ENCODE measurements at places on chromosomes 7 and 10.

DNA sequence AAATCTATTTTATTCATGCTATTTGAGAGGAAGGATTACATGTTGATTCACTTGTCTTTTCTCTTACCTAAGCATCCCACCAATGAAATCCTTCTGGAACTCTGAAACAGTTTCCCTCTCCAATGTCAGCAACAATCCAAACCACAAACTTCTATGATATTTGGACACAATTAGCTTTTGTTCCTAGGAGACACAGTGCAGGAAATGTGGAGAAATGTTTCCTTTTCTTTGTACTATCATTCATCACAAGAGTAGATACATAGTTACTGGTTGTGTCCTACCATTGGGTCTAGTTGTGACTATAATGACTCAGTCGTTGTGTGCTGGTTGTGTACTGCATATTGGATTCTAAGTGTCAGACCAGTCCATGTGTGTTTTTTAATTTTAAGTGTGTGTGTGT, 156.8 kb upstream of the MAGI2 start:
- DNase-seq: no peak

- DNase-seq: no peak
These were observed 146.9 kb downstream of the EVX1 start for GRCh38 chr7:27389496-27389895.

DNA sequence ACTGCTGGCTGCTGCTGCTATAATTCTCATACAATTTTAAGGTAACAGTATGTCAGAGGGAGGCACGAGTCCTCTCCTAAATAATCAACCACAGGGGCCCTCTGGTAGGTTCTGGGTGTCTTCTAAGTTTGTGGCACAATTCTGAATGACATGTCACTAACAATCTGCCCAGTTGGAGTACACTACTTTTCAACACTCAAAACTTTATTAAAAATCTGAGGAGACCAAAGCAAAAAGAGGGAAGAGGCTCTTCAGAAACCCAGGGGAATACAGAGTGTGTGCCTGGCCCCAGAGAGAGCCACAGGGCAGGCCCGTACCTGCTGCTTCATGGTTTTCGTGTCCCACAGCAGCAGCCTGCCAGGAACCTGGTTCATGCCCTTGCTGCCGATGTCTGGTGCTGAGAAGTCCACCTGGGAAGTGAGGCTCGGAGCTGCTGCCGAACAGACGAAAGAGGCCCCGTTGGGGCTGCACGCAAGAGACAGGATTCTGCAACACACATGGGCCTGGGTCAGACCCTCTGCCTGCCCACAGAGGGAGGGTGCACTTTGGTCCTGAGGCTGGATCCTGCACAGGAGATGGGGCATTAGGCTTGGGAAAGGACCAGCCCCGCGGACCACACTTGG, 18.3 kb downstream of the WDR91 start:
- DNase-seq: no peak

GRCh38 chr7:105149827-105150226, 135.8 kb downstream of the KMT2E start:
- DNase-seq: no peak

DNA sequence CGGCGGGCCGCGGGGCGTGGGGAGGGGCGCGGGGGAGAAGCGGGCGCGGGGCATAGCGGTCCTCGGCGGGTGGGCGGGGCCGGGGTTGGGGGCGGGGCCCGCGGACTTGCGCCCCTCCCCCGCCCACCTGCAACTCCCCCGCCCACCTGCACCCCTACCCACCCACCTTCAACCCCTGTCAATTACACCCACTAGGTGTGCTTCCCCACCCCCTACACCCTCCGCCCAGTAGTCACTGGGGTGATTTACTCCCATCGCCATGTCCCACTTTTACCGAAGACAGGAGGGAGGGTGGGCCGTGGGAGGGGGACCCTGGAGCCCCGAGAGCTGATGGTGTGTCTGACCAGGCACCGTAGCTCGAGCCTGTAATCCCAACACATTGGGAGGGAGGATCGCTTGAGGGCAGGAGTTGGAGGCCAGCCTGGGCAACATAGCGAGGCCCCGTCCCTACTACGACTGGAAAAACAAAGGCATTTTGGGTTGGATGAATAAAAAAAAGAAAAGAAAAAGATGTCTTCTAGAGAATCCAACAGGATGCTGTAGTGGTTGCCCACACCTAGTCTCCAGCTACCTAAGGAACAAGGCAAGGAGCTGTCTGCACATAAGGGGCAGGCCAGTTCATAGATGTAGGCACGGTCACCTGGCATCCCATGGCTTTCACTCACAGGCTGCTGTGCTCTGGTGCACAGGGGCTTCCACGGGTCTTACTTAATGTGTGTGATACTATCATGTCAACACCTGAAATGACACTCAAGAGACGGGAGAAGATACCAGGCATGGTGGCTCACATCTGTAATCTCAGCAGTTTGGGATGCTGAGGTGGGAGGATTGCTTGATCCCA, 761 bp downstream of the KCTD7 start:
- DNase-seq: no peak

DNA sequence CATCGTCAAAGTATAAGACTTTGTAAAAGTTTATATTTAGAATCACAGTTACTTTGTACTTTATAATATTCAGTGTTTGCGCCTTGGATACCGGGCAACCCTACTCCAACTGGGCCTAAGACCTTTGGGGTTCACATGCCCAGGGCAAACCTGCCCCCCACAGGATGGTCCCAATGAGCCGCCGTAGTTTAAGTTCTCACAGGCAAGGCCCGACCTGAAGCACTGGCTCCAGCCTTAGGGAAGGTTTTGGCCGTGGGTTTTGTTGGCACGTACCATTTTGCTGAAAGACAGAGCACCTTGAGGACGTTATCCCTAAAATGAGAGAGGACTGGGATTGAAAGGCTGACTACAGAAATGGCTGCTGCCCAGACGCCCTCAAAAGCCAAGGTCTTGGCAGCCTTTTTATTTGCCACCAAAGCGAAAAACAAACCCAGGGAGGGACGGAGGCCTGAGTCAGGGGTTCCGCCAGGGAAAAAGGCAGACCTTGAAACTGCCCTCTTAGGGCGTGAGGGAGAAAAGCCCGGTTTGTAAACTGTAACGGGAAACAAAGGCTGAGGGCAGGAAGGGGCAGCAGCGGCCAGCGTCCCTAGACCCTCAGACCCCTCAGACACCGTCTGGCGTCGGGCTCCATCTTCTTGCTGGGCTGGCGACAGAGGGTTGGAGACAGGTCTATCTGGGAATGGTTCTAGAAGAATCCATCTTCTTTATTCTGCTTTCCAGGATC, at the start of gene CCDC172:
Gene CCDC172 (plus strand): TSS at position 222 of the 724 bp plus-strand sequence. CDS start 564 bp downstream, outside the sequence.
- DNase-seq: no peak

- DNase-seq: no peak
These were observed at the start of gene PYROXD2 for GRCh38 chr10:98414932-98415730. TSS of gene PYROXD2 (minus strand) at chr10:98415182. CDS start at chr10:98415135, 47 bp downstream.

GRCh38 chr10:124003070-124003419, 90.4 kb downstream of the CHST15 start:
- no peak for DNase-seq

DNA sequence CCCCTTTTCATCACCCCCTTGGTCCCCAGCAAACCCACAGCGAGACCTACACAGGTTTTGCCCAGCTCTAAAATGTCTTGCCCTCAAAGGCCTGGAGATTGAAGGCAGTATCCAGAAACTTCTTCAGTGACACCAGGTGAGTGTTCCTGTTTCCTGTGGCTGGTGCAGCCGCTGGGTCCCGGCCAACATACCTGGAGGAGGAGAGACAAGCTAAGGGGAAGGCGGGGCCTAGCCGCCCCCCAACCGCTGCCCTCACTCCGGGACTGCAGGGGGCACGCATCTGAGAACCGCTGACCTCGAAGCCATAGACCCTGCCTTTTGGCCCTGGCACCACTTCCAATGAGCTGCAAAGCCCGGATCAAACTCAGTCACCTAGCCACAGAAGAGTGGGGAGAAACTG, 27.0 kb downstream of the OGDHL start:
- no peak for DNase-seq

DNA sequence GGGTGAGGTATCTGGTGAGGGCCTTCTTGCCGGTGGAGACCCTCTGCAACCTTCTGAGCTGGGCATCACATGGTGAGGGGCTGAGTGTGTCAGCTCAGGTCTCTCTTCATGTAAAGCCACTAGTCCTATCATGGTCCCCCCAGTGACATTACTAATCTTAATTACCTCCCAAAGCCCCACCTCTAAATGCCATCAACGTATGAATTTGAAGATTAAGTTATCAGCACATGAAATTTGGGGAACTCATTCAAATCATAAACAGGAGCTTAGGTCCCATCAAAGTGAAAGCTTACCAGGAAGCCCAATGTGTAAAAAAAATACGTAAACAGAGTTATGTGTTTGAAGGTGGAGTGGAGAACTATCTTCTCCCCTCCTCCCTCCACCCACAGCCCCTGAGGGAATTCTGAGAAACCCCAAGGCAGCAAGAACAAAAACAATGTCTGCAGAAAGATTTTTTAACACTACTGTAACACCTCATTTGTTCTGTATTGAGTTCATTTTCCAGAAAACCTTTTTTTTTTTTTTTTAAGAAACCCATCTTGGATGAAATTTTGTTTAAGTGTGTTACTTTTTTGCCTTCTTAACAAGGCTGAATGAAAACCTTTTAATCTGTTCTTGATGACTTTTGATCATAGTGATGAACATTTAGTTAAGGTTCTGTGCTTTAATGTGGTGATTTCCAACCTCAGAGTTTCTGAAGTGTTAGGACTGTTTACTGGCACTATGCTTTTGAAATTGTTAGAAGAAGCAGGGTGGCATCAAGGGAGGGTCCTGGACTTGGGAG, 19.1 kb upstream of the PCGF5 start:
- peak; percentile 68 for DNase-seq

DNA sequence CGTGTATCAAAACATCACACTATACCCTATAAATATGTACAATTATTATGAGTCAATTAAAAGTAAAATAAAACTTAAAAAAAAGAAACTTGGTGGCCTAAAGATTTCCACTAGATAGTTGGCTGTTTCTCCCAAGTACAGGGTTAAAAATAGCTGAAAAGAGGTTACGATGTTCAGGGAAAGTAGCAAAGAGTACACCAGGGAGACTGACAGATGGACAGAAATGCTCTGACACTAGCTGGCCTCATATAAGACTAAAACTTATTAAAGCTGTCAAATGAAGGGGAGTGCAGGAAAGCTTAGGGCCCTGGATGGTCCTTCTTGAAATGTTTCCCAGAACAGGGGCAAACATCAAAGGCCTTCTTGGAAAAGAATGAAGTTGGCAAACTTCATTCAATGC, 51.3 kb downstream of the TCAF1 start:
- DNase-seq: no peak

- DNase-seq: no peak
These were observed 89.4 kb upstream of the AHR start for GRCh38 chr7:17209101-17209500.

- DNase-seq: no peak
These were observed 5.7 kb downstream of the KIAA1549 start for GRCh38 chr7:138975343-138976104.

GRCh38 chr7:1080252-1080920, 7.5 kb upstream of the GPER1 start:
- DNase-seq: no peak

- no peak for DNase-seq
These were observed 2.0 kb downstream of the RARRES2 start for GRCh38 chr7:150339409-150339809.

DNA sequence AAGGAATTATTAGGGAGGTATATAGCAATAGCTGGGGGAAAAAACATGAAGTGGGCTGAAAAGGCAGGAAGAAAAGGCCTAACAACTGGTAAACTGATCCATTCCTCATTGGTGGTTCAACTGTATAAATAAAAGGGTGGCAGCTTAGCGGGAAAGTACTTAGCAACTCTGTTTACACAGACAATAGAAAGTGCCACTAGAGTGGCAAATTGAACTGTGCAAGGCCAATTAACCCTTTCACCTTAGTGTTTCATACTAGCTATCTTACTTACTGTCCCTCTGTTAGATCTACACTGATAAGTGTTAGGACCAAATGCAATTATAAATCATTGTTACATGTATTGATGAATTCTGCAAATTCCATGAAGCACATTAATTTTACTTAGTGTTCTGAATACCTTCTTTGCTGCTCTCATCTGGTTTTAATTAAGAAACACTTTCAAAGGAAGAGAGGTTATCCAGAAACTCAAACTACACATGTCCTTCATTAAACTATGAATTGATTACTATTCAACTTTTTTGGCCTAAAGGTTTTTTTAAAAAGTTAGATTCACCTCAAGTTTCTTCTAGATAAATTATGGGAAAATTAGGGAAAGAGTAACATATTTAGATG, 28.0 kb downstream of the DNAJC1 start:
- no peak for DNase-seq

GRCh38 chr10:131355881-131356280, 44.4 kb upstream of the TCERG1L start:
- DNase-seq: no peak

DNA sequence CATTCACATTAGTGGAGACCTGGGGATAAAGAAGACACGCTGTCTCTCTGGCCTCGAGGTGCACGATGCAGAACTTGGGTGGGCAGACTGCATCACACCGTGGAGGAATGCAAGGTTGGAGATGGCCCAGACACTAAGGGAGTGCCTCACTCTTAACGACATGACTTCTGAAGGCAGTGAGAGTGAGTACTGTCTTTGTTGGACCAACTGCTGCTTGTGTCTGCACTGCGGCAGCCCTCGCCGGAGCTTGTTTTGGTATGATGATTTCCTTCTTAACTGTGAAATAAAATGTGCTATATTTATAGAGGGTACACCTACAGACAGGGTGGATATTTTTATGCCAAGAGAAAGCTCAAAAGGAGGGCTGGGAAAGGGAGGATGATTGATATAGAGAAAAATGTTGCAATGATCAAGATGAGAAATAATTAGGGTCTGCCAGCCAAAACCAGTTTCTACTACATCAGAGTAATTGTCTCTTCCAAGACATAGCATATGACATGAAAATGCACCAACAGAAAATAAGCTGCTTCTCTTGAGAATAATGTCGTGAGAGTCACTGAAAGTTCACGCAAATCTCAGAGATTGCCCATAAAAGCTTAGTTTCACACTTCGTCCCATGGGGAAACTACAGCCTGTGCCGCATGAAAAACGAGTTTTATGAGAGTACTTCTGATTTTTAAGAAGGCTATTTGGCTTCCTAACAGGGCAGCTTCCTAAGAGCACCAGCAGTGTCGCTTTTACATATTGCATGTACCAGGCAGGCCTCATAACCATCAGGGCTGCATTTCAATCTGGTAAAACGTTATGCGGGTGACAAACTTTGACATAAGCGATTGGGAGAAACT, 127.1 kb downstream of the TAX1BP1 start:
- no peak for DNase-seq

GRCh38 chr7:148473703-148474480, 116.7 kb upstream of the C7orf33 start:
- no peak for DNase-seq

- DNase-seq: no peak
These were observed 145.0 kb upstream of the CALCR start for GRCh38 chr7:93719546-93719945.

DNA sequence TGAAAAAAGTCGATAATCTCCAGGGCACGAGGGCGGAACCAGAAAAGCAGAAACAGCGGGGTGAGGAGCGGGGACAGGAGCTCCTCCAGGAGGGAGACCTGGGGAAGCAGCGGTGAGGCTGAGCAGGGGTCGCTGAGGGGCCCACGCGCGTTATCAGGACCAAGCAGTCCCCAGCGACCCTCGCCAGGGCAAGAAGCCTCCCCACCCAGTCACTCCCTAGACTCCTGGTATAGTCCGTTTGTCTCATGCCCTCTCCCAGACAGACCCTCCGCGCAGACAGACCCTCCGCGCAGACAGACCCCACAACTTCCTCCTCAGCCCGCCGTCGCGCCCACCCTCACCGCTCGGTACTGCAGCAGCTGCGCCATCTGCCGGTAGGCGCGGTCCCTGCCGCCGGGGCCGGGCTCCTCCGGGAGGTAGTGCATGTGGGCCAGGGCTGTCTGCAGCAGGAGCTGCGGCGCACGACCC, 6.3 kb downstream of the ATG9B start:
- no peak for DNase-seq
